ENCODE measurements at places on chromosomes 4 and X. TPM values are rescaled to one million over a fixed set of nuclear protein-coding genes. Genes with fewer than 3 reads are reported as not detected.

Gene MAMLD1
- 4.5 TPM for total RNA-seq

Gene RHOXF2B
- not detected for total RNA-seq

Gene MND1
- not detected for total RNA-seq

Gene MAGEE1
- 0.48 TPM for total RNA-seq

Gene CXCL6
- total RNA-seq: not detected

Gene MAML3
- total RNA-seq: 4.8 TPM

Gene ZNF518B
- total RNA-seq: 34.2 TPM

Gene SPANXN4
- total RNA-seq: not detected

Gene PNMA5
- not detected for total RNA-seq

Gene POU4F2
- not detected for total RNA-seq

Gene PRRG1
- total RNA-seq: 21.8 TPM

Gene GRSF1
- total RNA-seq: 61.2 TPM

Gene ESX1
- total RNA-seq: not detected
